ENCODE measurements at places on chromosomes 11 and 22.

- DNase-seq, result no peak
Observed at GRCh38 chr11:20669820-20670684, 666 bp downstream of the NELL1 start.

DNA sequence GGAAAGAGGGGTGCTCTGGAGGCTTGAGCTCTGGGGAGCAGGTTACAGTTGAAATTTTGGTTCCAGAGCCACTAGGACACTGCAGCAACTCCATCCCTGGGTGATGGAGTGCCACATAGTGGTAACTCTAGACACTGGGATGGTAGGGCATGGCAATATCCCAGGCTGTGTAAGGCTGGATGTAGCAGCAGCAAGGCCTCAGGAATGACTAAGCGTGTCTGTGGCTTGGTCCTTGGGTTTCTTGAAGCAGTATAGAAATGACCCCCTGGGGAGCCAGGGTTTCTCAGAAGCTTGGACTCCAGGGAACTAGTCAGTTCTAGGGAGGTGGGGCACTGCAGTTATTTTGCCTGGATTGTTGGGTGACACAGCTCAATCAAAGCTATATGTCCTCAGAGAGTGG, 8.1 kb downstream of the MS4A4A start:
- no peak for DNase-seq

DNA sequence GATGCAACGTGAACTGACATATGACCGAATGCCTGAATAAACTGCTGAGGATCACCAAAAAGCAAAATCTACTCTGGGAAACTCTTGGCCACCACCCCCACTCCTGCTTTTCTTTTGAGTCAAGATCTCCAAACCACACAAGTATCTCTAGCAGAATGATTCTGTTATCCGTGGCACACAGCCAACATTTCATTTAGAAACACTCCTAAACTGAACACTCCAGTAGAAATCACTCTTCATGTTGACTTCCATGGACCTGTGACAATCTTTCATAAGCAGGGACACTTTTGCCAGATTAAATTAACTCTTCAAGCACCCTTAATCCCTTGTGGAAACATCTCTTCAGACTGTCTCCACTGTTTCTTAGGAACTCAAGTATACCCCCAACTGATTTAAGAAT, 44.4 kb downstream of the VSIG10L2 start:
- DNase-seq, result no peak

- no peak for DNase-seq
Observed at GRCh38 chr22:24025475-24025874, 14.4 kb downstream of the CABIN1 start.

- DNase-seq, result no peak
Observed at GRCh38 chr11:86938900-86939880, 16.0 kb downstream of the FZD4 start.

DNA sequence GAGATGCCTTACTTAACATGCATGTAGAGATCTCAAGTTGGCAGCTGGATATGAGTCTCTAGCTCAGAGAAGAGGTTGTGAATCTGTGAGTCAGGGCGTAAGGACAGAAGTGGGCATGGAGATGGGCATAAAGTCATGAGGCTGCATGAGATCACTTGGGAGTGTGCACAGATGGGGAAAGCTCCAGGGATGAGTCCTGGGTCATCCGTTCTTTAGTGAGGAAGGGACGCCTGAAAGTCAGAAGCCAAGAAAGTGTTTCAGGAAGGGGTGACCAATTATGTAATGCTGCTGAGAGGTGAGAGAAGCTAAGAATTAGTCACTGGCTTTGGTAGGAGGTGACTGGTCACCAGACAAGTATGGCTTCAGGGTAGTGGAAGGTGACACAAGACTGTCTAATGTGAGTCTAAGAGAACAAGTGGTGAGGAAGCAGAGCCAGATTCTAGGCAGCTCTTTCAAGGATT, 6.7 kb downstream of the ACP2 start:
- DNase-seq, result no peak

GRCh38 chr11:7648264-7648663, 25.0 kb downstream of the CYB5R2 start:
- no peak for DNase-seq

GRCh38 chr22:29311464-29312217, 3.9 kb downstream of the RASL10A start:
- no peak for DNase-seq

DNA sequence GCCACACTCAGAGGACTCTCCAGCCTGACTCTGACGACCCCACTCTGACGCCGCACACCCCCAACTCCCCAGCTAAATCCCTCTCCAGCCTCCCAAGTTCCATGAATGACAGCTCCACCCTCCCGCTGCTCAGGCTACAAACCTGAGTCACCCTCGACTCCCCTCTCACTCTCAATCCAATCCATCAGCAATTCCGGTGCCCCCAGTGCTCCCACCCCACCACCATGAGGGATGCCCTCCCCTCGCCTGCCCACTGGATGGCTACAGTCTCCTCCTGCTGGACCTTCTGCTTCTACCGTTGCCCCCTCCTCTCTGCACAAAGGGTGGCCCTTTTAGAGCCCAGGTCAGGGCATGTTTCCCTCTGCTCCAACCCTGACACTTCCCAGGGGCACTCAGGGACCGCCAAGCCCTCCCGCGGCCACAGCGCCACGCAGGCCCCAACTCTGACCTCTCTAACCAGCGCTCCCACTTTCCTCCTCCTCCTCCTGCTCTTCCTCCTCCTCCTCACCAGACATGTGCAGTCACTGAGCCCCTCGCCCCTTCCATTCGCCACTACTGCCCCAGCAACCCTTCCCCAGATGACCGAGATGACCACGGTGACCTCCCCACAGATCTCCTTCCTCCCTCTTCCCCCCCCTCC, 69.5 kb upstream of the NUP50 start:
- no peak for DNase-seq

GRCh38 chr22:19848298-19849224, 6.1 kb downstream of the GNB1L start:
- DNase-seq, result no peak
